ENCODE measurements at places on chromosomes 7 and 10.

DNA sequence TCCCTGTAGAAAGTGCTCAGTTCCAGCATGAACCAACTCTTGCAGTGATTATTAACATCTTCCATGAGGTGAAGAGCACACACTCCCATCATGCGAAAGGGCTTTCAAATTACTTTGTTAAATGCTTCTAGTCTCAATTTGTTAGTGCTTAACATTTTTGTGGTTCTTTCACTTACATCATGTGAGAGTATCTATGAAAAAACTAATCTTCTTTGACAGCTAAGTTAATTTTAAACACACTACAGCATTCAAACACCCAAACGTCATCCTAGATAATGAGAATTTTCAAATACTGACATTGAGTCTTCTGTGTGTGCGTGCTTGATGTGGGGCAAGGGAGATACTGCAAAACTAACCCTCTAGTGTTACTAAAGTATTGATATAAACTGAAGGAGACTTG is 84.8 kb downstream of the ETV1 start:
- no peak for DNase-seq

DNA sequence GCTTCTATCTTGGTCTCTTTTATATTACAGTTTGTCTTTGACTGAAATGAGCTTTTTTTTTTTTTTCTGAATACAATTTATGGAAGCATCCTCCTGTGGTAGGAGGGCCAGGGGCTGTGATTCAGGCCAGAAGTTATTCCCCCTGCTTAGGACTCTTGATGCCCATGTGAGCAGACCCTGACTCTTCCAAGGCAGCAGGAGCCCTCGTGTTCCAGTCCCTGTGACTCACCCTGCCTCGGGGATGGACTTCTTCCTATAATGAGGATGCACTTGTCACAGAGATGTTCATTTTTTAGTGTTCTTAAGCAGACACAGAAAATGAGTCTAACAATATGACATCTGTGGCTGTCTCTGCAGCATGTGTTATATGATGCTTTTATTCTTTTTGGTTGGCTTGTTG is 1293.7 kb upstream of the AUTS2 start:
- DNase-seq: no peak

DNA sequence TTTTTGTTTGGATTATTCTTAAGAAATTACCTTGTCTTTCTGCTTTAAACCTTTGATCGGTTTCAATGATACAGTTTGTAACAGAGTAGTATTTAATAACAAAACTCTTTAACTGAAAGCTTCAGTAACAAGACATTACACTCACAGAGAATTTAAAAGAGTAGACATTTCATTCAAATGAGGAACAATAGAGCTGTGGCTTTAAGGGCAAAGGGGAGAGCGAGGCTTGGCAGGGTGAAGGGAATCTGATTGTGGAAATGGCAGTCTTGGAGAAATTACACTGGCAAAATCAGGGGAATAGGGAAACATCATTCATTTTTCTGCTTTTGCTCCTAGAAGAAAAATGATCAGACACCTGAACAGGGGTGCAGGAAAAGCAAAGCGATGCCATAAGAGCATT is 5.1 kb upstream of the HIPK2 start:
- no peak for DNase-seq

- no peak for DNase-seq
Measured at GRCh38 chr10:133187091-133187905, 27.3 kb downstream of the KNDC1 start.

- no peak for DNase-seq
Measured at GRCh38 chr7:129739427-129739826, 127.9 kb downstream of the NRF1 start.

DNA sequence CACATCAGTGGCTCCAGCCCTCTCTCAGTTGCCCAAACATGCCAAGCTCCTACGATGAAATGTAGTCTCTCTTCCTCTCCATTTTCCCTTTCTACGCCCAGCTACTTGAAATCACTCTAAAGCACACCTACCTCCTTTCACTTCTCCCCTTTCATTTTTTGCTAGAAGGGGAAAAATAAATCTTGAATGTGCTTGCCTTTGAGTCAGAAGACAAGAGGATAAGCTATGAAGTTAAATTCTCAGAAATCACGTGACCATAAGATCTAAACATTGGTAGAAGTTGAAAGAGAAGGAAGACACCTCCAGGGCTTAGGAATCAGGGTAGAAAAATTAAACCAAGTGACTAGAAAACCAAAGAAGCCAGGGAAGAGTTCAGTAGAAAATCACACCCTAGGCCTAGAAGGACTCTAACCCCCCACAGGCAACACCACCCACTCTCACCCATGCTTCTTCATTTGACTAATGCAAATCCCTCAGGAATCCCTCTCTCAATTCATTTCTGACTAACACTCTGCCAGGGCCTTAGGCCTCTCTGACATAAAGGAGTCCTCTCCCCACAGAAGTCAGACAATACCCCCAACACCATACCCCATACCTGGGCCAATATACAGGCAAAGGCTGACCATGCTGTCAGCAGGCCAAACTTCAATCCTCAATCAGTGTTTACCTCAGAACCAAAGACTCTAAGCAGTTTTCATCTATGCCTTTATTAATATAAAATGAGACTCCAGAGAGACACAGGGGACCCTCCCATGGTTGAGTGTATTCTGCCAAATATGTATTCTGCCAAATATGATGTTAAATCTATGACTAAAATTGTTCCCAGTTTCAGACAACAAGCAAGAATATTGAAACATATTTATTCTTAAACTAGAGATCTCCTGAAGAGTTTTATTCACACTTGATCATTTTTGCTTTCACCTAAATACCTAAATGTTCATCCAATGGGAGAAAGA is 84.8 kb downstream of the ELMO1 start:
- no peak for DNase-seq
